Activated T-helper 1 cell treated with anti-CD3 and anti-CD28 coated beads, Interleukin-12 subunit alpha, Interleukin-12 subunit beta, Interleukin-2, Interleukin-4 antibody, amounts not matched to agents 30 ng/mL and 10 ng/mL and 1 ng/mL, durations not matched to agents 14 hours and 24 hours and 36 hours (primary cell): ENCODE measurements at places on chromosomes 2 and 18.
A peak's percentile ranks its signal among the peaks of the same experiment; 100 is the strongest.

DNA sequence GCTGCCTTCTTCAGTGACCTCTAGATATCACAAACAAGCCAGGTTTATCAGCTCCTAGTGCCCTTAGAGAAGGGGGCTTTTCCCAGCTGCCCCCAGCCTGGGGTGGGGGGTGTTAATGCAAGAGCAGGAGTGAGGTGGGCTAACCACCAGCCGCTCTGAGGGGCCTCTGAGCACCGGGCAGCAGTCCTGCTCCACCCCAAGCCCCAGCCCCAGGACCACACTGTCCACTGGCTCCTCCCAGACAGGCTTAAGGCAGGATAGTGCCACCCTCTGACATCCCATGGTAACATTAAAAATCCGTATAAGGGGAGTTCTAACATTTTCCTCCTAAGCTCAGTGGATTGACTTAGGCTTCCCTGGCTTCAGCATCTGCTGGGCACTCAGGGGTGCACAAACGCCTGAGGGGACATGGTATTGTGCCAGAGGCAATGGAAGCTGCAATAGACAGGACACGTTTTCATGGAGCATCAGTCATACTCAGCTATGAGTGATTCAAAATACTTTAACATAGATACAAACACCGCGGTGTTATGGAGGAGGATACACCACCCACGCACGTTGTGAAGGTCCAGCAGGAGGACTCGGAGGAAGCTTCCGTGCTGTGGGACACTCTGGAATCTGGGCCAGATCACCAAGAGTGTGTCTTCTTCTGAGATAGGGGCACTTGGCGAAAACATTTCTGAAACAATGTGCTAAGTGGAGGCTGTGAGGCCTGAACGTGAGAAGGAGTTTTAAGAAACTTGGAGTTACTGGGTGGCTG is 112.7 kb upstream of the EPC2 start:
- H3K27ac ChIP-seq, result no peak overlapping the region
- no peak overlapping the region for H3K4me3 ChIP-seq
- H3K36me3 ChIP-seq, result peaks cover 2% of the 10 kb centered on the region

- no peak for DNase-seq
- H3K4me1 ChIP-seq, result no peaks in the 10 kb centered on the region
- H3K27ac ChIP-seq, result no peak overlapping the region
- no peaks in the 10 kb centered on the region for H3K36me3 ChIP-seq
- H3K4me3 ChIP-seq, result no peak overlapping the region
Observed at GRCh38 chr2:16318474-16319195, 347.0 kb downstream of the CYRIA start.

- peaks cover 9% of the 10 kb centered on the region for H3K27me3 ChIP-seq
- DNase-seq, result no peak
- H3K4me3 ChIP-seq, result peak overlapping the region; percentile 89
- H3K27ac ChIP-seq, result peak overlapping the region; percentile 98
- H3K4me1 ChIP-seq, result peaks cover 34% of the 10 kb centered on the region
Observed at GRCh38 chr18:79068341-79068936, 755 bp upstream of the ATP9B start.

- peak; percentile 5 for DNase-seq
- no peak overlapping the region for H3K27ac ChIP-seq
- H3K4me1 ChIP-seq, result no peaks in the 10 kb centered on the region
- H3K27me3 ChIP-seq, result peaks cover 10% of the 10 kb centered on the region
- H3K4me3 ChIP-seq, result no peak overlapping the region
- H3K36me3 ChIP-seq, result peaks cover under 1% of the 10 kb centered on the region
Observed at GRCh38 chr2:71100195-71100964, 29.6 kb downstream of the MCEE start.

DNA sequence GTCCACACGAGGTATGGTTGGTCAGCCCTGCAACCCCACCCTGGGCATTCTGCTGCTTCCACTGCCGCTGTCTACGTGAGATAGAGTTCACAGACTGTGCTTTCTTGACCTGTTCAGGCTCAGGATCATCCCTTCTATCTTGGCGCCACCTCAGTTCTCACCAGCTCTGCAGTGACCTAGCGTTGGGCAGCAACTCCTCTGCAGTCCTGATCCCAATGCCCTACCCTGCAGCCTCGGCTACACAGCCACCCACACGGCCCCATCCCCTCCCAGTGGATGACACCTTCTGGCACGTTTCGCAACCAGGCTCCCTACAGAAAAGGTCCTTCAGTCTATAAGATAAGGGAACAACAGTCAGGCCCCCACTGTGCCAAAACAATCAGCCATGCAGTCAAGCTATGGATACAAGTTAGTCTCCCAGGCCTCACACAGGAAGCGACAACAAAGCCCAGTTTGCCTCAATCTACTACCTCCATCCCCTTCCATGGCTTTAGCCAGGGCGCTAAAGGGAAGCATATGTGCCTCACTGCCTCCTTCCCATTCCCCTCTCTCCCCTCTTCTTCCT is 317.9 kb upstream of the PKDCC start:
- H3K4me1 ChIP-seq, result no peaks in the 10 kb centered on the region
- no peak for DNase-seq
- no peak overlapping the region for H3K27ac ChIP-seq
- H3K4me3 ChIP-seq, result no peak overlapping the region
- no peaks in the 10 kb centered on the region for H3K36me3 ChIP-seq
- no peaks in the 10 kb centered on the region for H3K27me3 ChIP-seq

DNA sequence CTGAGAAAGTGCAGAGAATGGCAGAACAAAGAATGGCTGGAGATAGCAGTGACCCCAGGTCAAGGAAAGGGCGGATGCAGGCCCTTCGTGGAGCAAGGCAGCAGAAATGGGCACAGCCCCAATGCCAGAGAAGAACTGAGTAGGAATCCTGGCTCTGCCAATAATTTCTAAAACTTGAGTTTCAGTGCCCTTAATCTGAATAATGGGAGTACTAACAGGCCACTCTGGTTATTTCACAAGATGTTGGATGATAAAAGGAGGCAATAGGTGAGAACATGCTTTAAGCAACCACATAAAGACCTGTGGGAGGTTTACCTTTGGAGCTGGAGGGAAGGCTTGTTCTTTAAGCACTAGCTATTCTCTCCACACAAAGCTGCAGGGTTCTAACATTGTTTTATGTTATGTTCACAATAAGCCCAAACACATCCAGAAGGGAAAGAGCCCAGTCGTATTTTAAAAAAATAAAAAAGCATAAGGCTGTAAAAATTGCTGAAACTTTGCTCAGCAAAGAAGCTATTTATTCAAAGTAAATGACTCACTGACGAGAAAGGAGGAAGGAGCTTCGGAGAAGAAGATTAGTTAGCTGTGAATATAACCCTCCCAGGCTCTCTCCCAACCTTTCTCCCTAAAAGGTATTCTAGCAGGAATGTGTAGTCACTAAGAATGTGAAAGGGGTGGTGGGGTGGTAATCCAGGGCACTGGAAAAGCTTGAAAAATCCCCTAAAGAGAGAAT is 470.2 kb downstream of the TXNL1 start:
- H3K4me1 ChIP-seq, result no peaks in the 10 kb centered on the region
- no peak overlapping the region for H3K27ac ChIP-seq
- DNase-seq, result no peak
- no peak overlapping the region for H3K4me3 ChIP-seq

DNA sequence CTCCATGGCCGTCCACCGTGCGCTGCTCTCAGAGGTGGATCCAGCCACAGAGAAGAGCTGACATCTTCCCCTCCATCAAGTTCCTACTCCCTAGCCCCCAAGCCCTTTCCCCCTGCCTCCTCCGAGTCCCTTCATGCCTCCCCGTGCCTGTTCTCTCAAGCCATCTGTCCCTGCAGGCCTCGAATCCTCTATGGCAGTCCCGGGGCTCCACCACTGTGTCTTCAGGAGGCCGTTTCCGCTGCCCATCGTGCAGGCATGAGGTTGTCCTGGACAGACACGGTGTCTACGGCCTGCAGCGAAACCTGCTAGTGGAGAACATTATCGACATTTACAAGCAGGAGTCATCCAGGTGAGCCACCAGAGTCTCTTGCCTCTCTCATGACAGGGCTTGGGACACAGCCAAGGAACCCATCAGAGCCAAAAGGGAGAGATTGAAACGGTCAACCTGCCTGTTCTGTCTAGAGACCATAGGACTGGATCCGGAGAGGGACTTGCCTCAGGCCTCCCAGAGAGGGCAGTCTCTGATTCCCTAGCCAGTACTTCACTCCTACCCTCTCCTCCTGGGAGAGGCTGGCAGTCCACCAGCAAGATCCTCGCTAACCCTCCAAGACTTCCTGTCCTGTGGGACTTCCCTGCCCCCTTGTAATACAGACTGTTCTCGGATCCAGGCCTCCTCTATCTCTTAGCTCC is 9.7 kb downstream of the UCN start:
- H3K36me3 ChIP-seq, result no peaks in the 10 kb centered on the region
- H3K4me1 ChIP-seq, result peaks cover 10% of the 10 kb centered on the region
- no peak overlapping the region for H3K4me3 ChIP-seq
- DNase-seq, result no peak
- no peaks in the 10 kb centered on the region for H3K27me3 ChIP-seq
- H3K27ac ChIP-seq, result no peak overlapping the region

DNA sequence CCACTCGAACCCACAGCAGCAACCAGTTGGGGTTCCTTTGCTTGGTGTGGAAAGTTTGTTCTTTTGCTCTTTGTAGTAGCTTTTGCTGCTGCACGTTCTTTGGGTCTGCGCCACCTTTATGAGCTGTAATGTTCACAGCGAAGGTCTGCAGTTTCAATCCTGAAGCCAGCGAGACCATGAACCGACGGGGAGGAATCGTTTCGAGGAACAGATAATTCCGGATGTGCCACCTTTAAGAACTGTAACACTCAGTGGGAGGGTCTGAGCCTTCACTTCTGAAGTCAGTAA is 14.3 kb downstream of the GPR17 start:
- no peaks in the 10 kb centered on the region for H3K4me1 ChIP-seq
- H3K27ac ChIP-seq, result no peak overlapping the region
- H3K27me3 ChIP-seq, result peaks cover 33% of the 10 kb centered on the region
- no peaks in the 10 kb centered on the region for H3K36me3 ChIP-seq
- no peak for DNase-seq

DNA sequence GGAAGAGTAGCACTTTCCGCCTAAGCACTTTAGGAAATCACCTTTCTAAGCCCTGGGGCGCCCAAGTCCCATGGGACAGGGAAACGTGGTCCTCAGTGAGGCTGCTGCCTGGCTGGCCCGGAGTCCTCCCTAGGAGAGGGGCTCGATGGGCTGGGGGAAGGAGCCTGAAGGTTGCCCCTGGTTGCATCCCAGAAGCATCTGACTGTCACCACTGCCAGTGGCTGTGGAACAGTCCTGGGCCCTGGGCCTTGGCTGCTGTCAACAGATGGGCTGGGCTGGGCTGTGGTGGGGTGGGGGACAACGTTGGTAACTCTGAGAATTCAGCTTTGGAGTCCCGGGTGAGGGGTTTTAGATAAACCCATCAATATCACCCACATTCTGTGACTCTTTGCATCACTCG is 22.5 kb downstream of the ASB1 start:
- peaks cover 47% of the 10 kb centered on the region for H3K36me3 ChIP-seq
- H3K4me3 ChIP-seq, result no peak overlapping the region
- no peaks in the 10 kb centered on the region for H3K27me3 ChIP-seq
- DNase-seq, result no peak

- H3K4me1 ChIP-seq, result no peaks in the 10 kb centered on the region
- no peak for DNase-seq
- no peaks in the 10 kb centered on the region for H3K36me3 ChIP-seq
- no peak overlapping the region for H3K4me3 ChIP-seq
- H3K27ac ChIP-seq, result no peak overlapping the region
Observed at GRCh38 chr2:56372071-56372656, 188.4 kb downstream of the CCDC85A start.

- H3K27ac ChIP-seq, result no peak overlapping the region
- H3K36me3 ChIP-seq, result no peaks in the 10 kb centered on the region
- DNase-seq, result no peak
- peaks cover 18% of the 10 kb centered on the region for H3K4me1 ChIP-seq
Observed at GRCh38 chr2:231604101-231604684, 11.5 kb downstream of the TEX44 start.
